T-cell (primary cell): ENCODE measurements at places on chromosomes 7 and 10.

DNA sequence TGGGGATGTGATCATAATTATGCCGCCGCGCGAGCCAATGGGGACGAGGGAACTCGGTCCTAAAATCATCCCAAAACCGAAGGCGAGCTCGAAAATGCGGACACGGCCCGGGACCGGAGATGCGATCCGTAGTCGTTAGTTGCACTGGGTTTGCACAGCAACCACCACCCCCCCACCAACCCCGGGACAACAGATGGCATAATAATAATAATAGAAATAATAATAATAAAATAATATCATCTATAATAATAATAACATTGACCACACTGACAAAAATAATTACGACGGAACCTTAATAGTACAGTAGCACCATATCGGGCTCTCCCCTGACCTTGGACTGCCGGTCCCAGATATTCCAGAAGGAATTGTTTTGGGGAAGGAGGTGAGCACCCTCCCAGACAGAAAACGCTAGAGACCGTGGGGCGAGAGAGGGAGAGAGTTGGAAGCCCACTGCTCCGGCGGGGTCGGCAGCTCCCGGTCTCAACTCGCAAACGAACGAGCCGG, 1.1 kb upstream of the EMX2 start:
- no peak for DNase-seq

DNA sequence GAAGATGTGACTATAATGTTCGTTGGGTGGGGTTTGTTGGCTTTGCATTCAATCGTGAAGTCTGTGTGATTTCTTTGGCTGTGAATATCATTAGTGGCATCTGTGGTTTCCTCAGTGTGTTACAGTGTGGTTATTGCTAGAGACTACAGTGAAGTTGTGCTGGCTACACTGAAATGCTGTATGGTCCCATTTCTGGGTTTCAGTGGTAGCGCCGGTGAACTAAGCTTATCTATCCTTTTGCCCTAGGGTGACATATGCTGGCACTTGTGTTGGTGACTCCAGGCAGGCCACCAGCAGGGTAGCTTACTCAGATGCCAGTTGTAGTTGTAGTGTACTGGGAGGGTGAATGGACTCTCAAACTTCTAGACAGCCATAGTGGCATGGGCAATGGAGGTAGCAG, 259.5 kb downstream of the ANKRD30A start:
- no peak for DNase-seq

- DNase-seq: no peak
These were observed 32.2 kb upstream of the ZNF716 start for GRCh38 chr7:57417736-57418135.

DNA sequence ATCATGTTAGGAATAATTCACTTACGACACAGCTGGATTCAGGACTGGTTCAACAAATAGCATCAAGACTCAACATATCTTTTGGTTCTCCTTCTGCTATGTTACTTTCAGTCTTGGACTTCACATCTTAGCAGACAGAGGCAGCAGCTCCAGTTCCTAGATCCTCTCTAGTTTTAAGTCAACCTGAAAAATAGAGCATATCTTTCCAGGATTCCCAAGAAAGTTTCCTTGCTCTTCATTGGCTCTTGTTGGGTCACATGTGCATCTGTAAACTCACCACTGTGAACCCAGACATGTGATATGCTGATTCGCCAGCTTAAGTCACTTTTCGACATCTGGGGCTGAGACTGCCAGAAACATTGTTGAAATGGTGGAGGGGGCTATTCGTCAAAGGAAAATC, 210.1 kb upstream of the KMT2E start:
- no peak for DNase-seq

GRCh38 chr10:100811261-100811660, 65.9 kb downstream of the PAX2 start:
- no peak for DNase-seq

GRCh38 chr7:115088893-115089292, 167.0 kb downstream of the MDFIC start:
- DNase-seq: no peak

- no peak for DNase-seq
These were observed 15.7 kb downstream of the SDHAF3 start for GRCh38 chr7:97133159-97133558.

DNA sequence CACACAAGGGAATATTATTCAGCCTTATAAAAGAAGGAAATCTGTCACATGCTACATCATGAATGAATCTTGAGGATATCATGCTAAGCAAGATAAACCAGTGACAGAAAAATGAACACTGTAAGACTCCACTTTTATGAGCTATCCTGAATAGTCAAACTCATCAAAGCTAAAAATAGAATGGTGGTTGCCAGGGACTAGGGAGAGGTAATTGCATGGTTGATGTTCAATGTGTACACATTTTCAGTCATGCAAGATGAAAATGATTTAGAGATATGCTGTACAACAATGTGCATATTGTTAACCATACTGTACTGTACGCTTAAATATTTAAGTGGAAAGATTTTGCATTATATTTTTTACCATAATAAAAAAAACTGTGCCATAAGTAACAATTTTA, 1349.1 kb downstream of the XPNPEP1 start:
- DNase-seq: no peak

DNA sequence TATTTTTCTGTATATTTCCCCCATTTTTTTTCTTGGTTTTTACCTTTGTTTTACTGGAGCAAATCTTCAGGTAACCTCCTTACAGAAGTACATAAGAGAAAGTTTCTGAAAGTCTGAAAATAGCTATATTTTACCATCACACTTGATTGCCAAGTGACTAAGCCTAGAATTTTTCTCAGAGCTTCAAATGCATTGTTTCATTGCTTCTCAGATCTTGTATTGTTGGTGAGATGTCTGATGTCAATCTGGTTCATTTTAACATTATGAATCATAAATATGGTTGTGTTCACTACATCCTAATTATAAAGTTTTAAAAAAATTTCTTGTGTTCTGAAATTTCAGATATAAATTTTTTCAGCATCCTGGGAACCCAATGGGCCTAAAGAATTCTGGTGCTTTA, 228.2 kb downstream of the AHR start:
- no peak for DNase-seq

GRCh38 chr10:22303461-22303860, 12.7 kb upstream of the COMMD3 start:
- no peak for DNase-seq

GRCh38 chr7:105799677-105800076, 76.7 kb downstream of the ATXN7L1 start:
- DNase-seq: no peak

GRCh38 chr10:101968940-101969321, 87.0 kb downstream of the ARMH3 start:
- DNase-seq: no peak

- no peak for DNase-seq
These were observed 126.0 kb downstream of the PARD3 start for GRCh38 chr10:34689053-34689452.

DNA sequence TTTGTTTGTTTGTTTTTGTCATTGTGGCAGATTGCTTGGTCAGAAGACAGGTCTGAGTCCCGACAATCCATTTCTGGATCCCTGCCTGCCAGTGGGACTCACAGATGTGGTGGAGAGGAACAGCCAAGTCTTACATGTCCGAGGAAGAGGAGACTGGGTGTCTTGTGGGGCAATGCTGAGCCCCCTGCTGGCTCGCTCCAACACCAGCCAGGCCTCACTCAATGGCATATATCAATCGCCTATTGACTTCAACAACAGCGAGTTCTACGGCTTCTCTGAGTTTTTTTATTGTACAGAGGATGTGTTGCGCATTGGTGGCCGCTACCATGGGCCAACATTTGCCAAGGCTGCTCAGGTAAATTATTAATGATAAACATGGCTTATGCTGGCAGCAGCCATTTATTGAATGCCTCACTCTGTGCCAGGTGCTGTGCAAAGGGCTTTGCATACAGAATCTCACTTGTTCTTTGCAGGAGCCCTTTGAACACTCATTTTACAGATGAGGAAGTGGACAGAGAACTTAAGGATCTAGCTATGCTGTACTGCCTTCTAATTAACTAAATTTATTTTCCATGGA, 33.3 kb downstream of the COX15 start:
- DNase-seq: no peak

DNA sequence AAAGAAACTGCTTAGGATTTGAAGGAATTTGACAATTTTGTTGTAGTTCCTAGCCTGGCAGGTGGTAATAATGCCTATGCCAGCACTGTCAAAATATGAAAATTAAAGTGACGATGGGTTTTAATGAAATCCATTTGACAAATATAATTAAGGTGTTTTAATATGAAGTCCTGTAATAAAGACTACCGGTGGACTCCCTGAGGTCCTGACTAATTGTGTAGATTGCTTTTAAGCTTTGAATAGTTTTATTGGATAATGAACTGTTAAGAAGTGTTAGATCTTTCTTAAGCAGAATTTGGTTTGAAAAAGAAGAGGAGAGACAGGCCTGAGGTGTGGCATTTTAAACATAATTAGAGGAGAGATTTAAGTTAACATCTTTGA, 197.2 kb downstream of the VTI1A start:
- DNase-seq: no peak

- DNase-seq: no peak
These were observed 1232.2 kb downstream of the XPNPEP1 start for GRCh38 chr10:108691126-108691525.

- DNase-seq: no peak
These were observed 37.3 kb upstream of the ADAM12 start for GRCh38 chr10:126425489-126426065.

DNA sequence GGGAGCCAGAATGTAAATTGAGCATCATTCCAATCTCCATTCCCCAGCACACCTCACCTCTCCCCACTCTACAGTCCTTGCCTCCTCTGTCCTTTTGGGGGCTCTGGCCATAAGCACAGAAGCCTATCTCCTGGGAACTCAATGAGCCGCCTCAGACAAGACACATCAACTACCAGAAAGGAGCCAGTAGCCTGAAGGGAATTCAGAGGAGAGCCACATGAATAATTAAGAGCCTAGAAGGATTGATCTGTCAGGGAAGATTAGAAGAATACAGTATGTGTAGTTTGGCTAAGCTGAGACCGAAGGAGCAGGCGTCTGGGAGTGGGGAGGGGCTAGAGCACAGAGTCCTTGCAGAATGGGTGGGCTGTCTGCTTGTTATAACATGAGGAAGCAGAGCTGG, 31.2 kb downstream of the FRMD4A start:
- DNase-seq: no peak

DNA sequence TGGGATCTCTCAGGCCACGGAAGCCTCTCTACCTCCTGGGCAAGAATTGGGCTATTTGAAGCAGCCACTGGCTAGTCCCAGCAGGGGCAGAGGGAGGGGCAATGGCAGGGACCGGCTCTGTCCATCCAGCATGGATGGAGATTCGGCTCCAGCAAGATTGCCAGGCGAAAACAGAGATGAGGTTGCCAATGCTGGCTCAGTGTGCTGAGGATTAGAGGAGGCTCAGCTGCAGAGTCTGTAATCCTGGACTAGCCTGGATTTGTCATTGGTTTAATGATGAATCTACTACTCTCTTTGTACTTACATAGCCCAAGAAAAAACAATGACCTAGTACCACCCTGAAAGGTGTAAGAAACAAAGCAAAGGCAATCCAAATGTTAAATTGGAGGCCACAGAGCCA, 112.2 kb upstream of the PDCD4 start:
- DNase-seq: no peak

- no peak for DNase-seq
These were observed 255 bp downstream of the MAGI2 start for GRCh38 chr7:79453266-79453557.

GRCh38 chr10:65907199-65907712, 1018.6 kb upstream of the LRRTM3 start:
- no peak for DNase-seq

GRCh38 chr10:90905925-90906324, 15.0 kb downstream of the ANKRD1 start:
- DNase-seq: no peak

GRCh38 chr10:80283536-80284199, 5.8 kb downstream of the MAT1A start:
- DNase-seq: no peak

DNA sequence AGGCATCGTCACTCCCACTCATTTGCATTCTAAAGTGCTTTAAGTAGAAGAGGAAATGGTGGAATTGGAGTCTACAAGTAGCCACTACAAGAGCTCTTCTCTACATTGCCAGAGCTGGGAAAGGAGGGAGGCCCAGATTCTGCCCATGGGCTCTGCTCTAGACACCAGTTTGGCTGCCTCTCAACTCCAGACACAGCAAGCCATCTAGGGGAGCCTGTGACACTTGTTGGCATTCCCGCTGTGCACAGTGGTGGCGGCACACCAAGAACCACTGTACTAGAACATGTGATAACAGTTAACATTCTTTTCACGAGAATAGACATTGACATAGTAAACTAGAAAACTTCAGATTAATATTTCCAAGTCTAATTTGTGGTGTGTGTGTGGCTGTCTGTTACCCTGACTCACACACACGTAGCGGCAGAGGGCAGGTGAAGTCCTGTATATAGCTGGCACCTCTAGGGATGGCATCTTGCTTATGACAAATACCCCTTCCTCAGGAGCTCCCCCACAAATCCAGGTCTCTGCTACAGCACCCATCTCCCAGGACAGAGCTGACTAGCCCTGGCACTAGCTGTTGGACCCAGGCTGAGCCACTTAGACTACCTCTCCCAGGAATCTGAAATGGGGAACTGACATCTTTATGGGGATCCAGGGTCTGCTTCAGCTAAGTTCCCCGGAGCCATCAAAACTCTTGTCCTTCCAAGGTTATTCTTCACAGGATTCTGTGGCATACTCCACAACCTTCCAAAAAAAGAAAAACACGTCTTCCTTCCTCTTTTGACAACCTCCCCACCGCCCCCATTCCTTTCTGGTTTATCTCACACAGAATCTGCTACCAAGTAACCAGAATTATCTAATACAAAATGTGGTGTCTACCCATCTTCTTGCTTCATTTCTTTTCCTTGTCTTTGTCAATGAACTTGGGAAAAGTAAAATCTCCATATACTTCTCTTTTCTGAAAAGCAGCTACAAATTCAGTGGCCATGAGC, 54.7 kb upstream of the MRLN start:
- no peak for DNase-seq

- no peak for DNase-seq
These were observed 294.3 kb downstream of the BBS9 start for GRCh38 chr7:33423646-33424020.

DNA sequence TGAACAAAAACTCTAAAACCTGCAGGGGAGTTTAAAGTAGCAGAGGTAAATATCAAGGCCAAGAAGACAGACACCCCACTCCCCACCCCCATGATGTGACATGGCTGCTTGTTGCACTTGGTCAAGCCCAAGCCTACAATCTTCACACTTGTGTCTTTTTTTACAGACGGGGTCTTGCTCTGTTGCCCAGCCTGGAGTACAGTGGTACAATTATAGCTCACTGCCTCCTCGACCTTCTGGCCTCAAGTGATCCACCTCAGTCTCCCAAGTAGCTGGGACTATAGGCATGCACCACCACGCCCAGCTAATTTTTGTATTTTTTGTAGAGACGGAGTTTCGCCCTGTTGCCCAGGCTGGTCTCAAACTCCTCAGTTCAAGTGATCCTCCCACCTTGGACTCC, 71.9 kb upstream of the CYTH3 start:
- no peak for DNase-seq
